ENCODE measurements at places on chromosomes 7 and 10. TPM values are rescaled to one million over a fixed set of nuclear protein-coding genes. Genes with fewer than 3 reads are reported as not detected.

GRCh38 chr10:50613150-50613549 is 10.6 kb downstream of the SGMS1 start:
- DNase-seq: no peak

DNA sequence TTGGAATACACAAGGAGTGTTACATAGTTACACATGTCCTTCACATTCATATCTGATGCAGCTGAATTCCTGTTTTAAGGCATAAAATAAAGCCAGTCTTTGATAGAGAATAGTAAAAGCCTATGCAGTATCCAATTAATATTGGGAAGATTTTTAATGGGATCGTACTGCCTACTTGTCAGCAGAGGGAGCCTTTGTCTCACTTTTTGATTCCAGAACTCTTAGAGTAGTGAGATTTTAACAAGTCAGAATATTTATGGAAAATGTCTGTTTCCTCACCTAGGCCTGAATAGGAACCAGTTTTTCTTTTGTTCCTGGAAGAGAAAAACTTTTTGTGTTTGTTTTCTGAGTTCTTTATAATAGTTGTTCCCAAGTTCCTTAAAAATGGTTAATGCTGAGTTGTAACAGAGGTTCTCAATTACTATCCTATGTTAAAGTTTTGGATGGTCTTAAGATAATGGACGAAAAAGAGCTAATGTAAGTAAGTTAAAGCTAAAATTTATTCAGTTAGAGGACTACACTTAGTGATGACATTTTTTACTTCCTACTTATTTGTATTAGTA is 114.0 kb downstream of the BBS9 start:
- no peak for DNase-seq

GRCh38 chr10:131653554-131654470 is 247.0 kb upstream of the PPP2R2D start:
- DNase-seq: no peak

RTKN2 gene
- 2.9 TPM for total RNA-seq

SCIN gene
- total RNA-seq: not detected

DNA sequence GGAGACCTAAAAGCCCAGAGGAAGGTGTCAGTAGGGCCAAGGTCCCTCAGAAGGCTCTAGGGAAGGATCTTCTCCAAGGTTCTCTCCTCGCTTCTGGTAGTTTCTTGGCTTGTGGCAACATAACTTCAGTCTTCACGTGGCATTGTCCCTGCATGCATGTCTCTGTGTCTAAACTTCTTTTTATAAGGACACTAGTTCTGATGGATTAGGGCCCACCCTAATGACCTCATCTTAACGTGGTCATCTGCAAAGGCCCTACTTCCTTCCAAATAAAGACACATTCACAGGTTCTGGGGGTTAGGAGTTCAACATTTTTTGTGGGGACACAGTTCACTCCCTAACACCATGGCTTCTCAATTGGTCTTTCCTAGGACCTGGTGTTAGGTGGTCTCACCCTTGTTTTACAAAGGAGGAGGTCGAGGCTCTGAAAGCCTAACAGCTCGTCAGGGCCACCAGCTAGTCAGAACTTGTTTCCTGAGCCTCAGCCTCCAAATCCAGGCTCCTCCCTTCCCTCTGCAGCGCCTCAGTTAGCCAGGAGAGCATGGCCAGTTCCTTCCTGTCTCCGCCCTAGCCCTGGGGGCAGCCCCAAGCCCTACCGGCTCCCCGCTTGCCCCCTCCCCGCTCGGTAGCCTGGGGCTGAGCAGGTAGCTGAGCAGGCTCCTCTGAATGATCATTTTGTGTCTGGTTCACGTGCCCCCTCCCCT is 109.7 kb upstream of the PPIF start:
- DNase-seq: no peak

- DNase-seq: no peak
Observed at GRCh38 chr10:26696786-26697162, 727 bp upstream of the PDSS1 start.

EGR2 gene
- total RNA-seq: 126 TPM

- no peak for DNase-seq
Observed at GRCh38 chr7:110283056-110283455, 807.9 kb upstream of the LRRN3 start.

- no peak for DNase-seq
Observed at GRCh38 chr10:102113261-102113955, 6.8 kb downstream of the LDB1 start.

GRCh38 chr7:43686991-43687390 is 42.3 kb downstream of the COA1 start:
- no peak for DNase-seq

GRCh38 chr10:101089520-101090299 is 27.9 kb downstream of the KAZALD1 start:
- no peak for DNase-seq

ITGA8 gene
- total RNA-seq: not detected

GRCh38 chr7:55964261-55965099 is at the start of gene NIPSNAP2:
Gene NIPSNAP2 (plus strand): TSS chr7:55964585. CDS start chr7:55964610, 25 bp downstream.
- DNase-seq: peak; percentile 55

EXOC6 gene
- 12.5 TPM for total RNA-seq

DNA sequence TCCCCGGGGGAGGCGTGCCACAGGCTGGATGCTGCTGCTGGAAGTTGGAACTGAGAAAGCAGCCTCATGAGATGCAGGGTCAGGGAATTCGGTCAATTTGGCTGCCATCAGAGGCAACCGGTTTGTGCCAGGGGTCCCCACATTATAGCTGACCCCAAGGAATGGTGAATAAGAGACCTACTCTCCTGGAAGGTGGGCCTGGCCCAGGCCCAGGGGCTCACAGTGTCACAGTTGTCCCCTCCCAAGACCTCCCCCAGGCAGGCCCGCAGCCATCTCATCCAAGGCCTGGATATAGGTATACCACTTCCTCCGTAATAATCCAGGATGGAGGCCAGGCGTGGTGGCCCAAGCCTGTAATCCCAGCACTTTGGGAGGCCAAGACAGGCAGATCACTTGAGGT is 114.6 kb downstream of the NPTX2 start:
- DNase-seq: no peak

- DNase-seq: no peak
Observed at GRCh38 chr10:9901971-9902370, 1115.7 kb upstream of the CELF2 start.

DNA sequence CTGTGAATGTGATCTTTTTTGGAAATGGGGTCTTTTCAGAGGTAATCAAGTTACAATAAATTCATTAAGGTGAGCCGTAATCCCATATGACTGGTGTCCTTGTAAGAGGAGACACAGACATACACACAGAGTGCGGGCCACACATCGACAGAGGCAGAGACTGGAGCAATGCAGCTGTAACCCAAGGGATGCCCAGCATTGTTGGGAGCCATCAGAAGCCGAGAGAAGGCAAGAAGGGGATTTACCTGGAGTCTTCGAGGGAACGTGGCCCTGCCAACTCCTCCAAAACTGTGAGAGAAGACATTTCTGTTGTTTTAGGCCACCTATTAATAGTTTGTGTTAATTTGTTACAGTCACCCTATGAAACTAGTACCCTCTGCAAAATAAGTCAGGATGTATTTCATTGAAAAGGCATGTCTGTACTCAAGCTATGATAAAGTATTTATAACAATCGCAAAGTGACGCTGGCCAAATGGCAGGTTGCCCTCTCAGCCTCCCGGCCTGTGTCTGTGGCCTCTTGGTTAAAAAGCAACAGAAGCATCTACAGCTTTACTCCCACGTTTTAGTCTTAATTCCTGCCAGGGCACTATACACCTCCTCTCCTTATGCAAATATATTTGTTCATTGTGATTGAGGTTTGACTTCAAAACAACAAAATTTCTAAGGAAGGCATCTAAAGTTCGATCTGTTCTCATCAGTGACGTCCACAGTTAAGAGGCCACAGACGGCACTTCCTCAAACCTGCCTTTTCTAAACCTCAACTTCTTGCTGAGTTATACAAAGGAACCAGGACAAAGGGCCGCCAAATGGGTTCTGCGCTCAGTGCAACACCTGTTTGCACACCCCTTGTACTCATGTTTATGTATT is 46.8 kb downstream of the HIPK2 start:
- DNase-seq: no peak

CUBN gene
- 0.30 TPM for total RNA-seq

GRCh38 chr7:143205560-143206293 is 16.1 kb upstream of the TAS2R40 start:
- DNase-seq: no peak

GRCh38 chr10:22308390-22308789 is 7.8 kb upstream of the COMMD3 start:
- peak; percentile 34 for DNase-seq

GRCh38 chr10:115355162-115355760 is 262.1 kb downstream of the ATRNL1 start:
- no peak for DNase-seq

- peak; percentile 38 for DNase-seq
Observed at GRCh38 chr7:51123322-51124019, 193.1 kb downstream of the COBL start.

DOCK1 gene
- 0.59 TPM for total RNA-seq

DNA sequence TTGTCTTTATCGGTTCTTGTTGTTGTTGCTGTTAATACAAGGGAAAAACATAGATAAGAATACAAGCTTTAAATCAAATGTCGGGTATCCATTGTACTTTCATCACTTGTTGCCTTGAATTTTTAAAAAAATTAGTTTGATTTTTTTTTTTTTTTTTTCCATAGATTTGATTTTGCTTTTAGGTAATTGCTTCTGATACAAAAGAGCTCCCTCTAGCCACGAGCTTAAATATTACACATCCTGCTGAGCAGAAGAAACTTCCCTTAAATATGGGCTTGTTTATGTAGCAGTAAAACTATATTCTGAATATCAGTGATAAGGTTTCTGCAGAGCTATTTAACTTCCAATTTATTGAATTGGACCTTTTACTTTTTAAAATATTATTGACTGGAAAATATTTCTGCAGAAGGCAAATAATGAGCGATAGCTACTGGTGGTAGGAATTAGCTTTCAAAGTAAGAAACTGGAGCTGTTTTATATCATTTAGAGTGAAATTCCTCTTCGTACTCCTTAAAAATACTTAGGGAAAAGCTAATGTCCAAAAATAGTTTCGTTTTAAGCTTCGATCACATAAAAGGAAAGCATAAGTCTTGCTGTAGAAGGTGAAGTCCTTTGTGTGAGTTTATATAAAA is 216.9 kb downstream of the POLR1F start:
- no peak for DNase-seq

DNA sequence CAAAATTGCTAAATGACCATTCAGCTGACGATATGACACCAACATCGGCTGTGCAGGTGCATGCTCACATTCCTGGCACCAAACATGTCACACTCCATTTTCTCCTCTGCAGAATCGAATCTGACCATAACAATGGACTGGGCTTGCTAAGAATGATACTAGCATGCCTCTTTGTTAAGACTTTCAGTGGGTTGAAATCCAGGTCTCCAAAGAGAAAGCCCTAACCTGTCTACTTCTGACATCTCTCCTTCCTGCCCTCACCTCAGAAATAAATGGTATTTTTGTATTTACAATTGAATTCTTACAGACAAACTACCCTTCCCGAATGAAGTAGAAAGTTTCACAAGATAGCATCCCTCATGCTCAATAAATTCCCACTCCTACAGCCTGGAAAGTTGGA is 373.9 kb downstream of the KCNMA1 start:
- DNase-seq: no peak

FAM25A gene
- not detected for total RNA-seq

DNA sequence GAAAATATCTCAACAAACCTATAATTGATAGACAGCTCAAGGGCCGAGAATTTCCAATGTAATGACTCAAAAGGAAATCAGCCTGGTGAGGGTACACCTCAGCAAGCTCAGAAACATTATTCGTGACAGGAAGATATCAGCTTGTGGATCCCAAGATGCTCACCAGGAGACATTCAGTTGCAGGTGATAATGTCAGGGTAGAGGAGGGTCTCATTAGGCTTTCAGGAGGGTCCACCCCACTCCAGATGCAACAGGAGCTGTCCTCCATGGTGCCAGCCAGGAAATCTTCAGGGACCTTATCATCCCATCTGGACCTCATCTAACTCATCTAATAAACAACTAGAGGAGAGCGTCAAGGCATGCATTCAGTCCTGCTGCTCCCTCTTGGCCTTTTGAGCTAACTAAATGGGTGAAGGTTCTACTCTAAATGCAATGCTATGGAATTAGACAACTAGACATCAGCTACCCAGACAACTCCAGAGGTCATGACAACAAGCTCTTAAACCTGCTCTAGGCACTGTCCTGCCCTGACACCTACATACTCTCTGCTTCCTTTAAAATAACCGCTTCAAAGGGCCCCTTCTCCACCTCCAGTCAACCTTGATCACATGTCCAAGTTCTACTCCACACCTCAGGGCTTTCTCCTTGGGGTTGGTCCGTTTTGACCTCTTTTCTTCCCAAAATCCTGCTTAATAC is 4.3 kb upstream of the GIMAP5 start:
- no peak for DNase-seq

RP9 gene
- 18.6 TPM for total RNA-seq

DNA sequence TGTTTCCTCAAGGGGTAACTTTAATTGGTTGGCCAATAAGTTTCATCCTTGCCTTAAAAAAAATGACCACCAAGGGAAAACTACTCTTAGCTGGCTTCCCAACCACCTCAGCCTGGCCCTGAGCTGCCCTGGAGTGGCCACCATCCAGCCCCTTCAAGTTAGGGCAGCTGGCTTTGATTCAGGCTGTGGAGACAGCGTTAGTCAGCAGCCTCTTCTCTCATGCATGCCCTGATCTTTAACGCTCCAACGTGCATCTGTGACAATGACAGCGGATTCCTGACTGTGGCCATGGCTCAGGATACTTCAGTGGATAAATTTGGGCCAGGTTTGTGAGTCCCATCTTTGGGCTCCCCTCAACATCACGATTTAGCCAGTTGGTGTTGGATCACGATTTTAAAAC is 111.6 kb downstream of the RBM20 start:
- DNase-seq: no peak

CLDN12 gene
- 7.1 TPM for total RNA-seq

UNCX gene
- not detected for total RNA-seq
